ENCODE measurements at places on chromosomes 1 and 21.

GRCh38 chr1:28642056-28642846 is 616 bp downstream of the TAF12 start:
- H3K27me3 ChIP-seq, result no peaks in the 10 kb centered on the region
- H3K27ac ChIP-seq, result peak overlapping the region; percentile 80
- H3K4me1 ChIP-seq, result no peaks in the 10 kb centered on the region
- DNase-seq, result peak; percentile 30
- no peaks in the 10 kb centered on the region for H3K36me3 ChIP-seq

GRCh38 chr21:44549525-44550211 is 1.6 kb downstream of the KRTAP10-2 start:
- no peak for DNase-seq
- H3K27ac ChIP-seq, result no peak overlapping the region
- no peaks in the 10 kb centered on the region for H3K4me1 ChIP-seq
- H3K4me3 ChIP-seq, result no peak overlapping the region

- H3K36me3 ChIP-seq, result no peaks in the 10 kb centered on the region
- no peaks in the 10 kb centered on the region for H3K4me1 ChIP-seq
- no peak for DNase-seq
- H3K27ac ChIP-seq, result no peak overlapping the region
- no peak overlapping the region for H3K4me3 ChIP-seq
Measured at GRCh38 chr21:25536752-25537151, 70.5 kb downstream of the MRPL39 start.

GRCh38 chr1:194476872-194477271 is 1290.5 kb upstream of the B3GALT2 start:
- H3K4me3 ChIP-seq, result no peak overlapping the region
- DNase-seq, result no peak
- H3K27me3 ChIP-seq, result no peaks in the 10 kb centered on the region
- H3K36me3 ChIP-seq, result no peaks in the 10 kb centered on the region

- no peaks in the 10 kb centered on the region for H3K36me3 ChIP-seq
- H3K27ac ChIP-seq, result no peak overlapping the region
- no peaks in the 10 kb centered on the region for H3K27me3 ChIP-seq
- H3K4me1 ChIP-seq, result peaks cover 12% of the 10 kb centered on the region
- no peak for DNase-seq
Measured at GRCh38 chr1:912740-913301, 10.9 kb upstream of the SAMD11 start.

DNA sequence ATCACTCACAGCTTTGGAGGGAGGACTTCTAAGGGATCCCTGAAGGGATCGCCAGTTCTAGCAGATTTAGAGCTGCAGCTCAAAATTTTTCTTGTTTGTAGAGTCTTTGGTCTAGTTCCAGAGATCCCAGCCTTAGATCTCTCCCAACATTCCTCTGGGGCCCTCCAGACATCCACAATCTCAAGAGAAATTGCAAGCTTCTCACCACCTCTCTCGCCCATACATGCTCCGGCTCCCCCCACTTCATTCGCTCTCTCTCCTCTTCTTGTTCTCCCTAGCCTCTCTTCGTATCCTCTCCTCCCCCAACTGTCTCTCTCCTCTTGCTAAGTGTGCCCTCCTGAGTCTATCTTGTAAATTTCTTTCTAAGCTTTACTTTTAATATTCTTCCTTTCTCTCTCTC is 15.1 kb upstream of the TUT4 start:
- H3K4me3 ChIP-seq, result no peak overlapping the region
- no peak overlapping the region for H3K27ac ChIP-seq
- DNase-seq, result peak; percentile 19
- peaks cover 2% of the 10 kb centered on the region for H3K4me1 ChIP-seq

DNA sequence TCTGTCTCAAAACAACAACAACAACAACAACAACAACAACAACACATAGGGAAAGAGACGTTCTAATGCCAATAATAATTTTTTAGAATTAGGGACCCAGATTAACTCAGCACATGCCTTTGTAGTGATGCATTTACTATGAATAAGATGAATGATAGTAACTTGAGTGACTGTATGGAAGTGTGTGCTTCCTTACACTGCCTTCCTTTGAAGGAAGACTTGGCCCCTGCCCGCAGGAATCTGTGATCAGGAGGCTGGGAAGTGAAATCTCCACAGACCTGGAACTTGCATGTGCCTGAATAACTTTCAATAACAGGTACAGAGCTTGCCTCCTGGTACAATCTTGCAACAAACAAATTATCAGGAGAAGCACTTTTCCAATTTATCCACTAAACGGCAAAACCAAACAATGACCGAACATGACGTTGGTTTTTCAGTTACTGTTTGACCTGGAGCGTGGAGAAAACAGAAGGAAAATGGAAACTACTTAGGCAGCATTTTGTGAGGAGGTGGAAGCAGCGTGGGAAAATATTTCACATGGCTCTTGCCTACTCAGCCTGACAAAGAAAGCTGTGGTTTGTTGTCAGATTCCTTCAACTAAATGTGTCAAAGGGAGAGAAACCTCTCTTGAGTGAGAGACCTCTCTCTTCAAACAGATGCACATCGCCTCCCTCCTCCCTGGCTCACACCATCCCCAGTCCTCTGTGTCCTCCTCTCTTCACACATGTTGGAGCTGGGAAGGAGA is 10.1 kb upstream of the ABCA4 start:
- no peaks in the 10 kb centered on the region for H3K36me3 ChIP-seq
- no peak overlapping the region for H3K27ac ChIP-seq
- H3K4me1 ChIP-seq, result no peaks in the 10 kb centered on the region
- H3K4me3 ChIP-seq, result no peak overlapping the region

DNA sequence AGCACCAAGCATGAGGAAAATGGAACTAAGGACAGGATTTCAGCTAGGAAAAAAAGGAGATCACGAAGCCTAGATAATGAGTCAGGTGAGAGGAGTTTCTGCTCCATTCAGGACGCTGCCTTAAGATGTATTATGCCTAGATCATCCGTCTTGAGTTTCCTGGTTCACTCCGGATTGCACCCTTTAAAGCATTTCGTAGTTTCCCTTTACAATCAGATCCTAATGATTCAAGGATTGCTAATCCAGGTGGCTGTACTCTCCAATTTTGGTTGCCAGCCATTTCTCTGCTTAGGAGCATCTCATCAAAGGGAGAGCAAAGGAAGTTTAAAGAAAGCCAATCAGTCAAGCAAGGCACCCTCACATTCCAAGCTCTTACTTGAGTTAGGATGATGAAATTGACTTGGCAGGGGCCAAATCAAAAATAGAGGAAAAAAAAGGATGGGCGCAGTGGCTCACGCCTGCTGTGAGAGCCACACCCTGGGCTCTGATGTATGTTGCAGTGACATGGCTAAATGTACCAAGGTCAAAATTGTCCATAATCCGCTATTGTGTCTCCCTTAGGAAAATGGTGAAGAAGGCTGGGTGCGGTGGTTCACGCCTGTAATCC is 156.9 kb upstream of the SOD1 start:
- peaks cover 4% of the 10 kb centered on the region for H3K4me1 ChIP-seq
- no peak for DNase-seq
- no peaks in the 10 kb centered on the region for H3K27me3 ChIP-seq
- H3K36me3 ChIP-seq, result no peaks in the 10 kb centered on the region
- H3K4me3 ChIP-seq, result no peak overlapping the region

DNA sequence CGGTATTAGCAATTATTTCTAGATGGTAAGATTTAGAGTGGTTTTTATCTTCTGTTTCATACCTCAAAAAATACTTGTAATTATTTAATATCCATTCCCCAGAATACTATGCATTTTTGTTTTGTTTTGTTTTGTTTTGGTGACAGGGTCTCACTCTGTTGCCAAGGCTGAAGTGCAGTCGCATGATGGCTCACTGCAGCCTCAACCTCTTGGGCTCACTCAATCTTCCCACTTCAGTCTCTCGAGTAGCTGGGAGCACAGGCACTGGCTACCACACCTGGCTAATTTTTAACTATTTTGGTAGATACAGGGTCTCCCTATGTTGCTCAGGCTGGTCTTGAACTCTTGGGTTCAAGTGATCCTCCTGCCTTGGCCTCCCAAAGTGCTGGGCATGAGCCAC is 252.7 kb downstream of the AKT3 start:
- no peaks in the 10 kb centered on the region for H3K4me1 ChIP-seq
- H3K27me3 ChIP-seq, result no peaks in the 10 kb centered on the region
- no peak for DNase-seq
- no peak overlapping the region for H3K4me3 ChIP-seq

DNA sequence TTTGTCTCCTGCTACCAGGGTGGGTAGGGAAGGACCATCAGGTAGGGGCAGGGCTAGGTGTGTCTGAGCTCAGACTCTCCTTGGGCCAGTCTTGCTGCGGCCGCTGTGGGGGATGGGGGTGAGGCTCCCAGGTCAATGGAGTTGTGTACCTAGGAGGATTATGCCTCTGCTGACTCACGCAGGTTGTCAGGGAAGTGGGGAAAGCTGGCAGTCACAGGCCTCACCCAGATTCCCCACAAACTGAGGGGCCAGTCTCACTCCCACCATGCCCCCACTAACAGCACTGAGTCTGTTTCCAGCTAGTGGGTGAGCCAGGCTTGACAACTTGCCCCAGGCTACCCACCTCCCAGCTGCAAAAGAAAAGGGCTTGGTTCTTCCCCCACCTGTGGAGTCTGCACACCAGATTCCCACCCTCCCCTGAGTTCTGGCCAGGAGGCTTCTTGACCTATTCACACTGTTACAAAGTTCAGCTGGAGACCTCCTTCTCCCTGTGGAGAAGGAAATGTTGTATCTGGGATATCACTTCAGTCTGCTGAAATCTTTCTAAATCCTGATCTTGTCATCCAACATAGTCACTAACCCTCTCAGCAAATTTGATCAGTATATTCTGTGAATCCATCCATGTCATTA is 69.2 kb upstream of the GJA8 start:
- DNase-seq, result no peak
- no peaks in the 10 kb centered on the region for H3K27me3 ChIP-seq
- no peaks in the 10 kb centered on the region for H3K4me1 ChIP-seq
- no peak overlapping the region for H3K4me3 ChIP-seq

DNA sequence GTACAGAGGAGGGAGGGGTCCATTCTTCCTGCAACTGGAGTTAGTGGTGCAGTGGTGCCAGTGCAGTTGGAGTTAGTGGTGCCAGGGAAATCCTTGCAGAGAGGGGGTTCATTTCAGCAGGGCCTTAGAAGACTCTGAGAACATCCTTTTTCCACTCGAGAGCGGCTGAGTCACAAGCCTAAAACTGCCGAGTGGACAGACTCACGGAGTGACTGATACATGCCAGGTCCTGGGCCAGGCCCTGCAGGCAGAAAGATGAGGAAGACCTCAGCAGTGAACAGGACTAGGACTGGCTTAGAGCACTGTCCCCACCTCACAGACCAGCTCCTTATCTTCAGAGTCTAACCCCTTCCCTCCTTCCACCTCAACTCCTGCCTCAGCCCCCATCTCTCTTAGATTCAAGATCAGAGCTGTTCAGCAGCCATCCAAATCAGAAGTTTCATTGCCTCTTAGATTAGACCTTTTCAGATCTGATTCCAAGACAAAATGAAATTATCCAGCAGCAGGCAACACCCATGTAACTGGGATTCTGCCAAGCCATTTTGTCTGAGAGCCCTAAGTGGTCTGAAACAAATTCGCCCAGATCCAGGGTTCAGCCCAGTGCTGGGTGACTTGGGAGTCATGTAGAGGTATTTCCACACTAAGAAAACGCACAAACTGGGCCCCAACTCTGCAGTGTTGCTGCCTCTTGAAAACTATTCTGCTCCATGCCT is 12.7 kb upstream of the IKBKE start:
- DNase-seq, result no peak
- H3K4me1 ChIP-seq, result no peaks in the 10 kb centered on the region
- no peaks in the 10 kb centered on the region for H3K27me3 ChIP-seq
- no peak overlapping the region for H3K4me3 ChIP-seq
- no peak overlapping the region for H3K27ac ChIP-seq

Measured in testis (tissue), 5 donors.